ENCODE measurements at places on chromosomes 1 and 21.

- no peak for DNase-seq
These were observed 24.9 kb downstream of the ETNK2 start for GRCh38 chr1:204126956-204127355.

DNA sequence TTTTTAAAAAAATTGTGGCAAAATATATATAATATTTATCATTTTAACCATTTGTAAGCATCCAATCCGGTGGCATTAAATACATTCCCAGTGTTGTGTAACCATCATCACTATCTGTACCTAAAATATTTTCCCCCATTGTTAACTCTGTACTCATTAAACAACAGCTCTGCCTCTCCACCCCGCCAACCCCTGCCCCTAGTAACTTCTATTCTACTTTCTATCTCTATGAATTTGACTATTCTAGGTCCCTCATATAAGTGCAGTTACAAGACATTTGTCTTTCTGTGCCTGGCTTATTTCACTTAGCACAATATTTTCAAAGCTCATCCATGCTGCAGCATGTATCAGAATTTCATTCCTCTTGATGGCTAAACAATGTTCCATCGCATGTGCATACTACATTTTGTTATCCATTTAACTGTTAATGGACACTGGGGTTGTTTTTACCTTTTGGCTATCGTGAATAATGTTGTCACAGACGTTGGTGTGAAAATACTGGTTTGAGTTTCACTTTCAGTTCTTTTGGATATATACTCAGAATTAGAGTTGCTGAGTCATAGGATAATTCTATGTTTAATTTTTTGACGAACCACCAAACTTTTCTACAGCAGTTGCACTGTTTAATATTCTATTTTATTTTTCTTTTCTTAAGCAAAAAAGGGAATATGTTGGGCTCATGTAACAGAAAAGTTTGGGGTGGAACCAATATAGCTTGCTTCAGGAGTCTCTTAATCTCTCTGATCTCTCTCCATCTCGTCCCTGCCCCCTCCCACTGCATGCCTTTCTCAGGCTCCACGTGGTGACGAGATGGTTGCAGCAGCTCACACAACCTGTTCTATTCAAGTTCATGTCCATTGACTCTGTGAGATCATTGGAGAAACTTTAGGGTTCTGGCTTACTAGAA lies 25.2 kb upstream of the RCAN1 start:
- no peak for DNase-seq

DNA sequence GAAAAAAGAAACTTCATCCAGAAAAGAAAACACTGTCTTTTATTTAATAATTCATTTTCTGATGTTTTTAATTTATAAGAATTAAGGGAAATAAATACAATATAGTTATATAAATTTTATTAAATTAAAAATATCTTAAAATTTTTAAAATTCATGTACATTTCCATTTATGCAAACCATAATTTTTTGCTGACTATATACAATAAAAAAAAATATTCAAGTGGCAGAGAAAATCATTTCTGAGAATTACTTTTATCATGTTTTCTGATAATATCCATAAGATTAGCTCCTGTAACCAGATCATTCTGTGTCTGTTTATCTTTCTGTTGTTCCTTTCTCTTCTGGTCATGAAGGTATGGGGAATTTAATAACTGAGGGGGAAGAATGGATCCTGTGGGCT lies 23.5 kb upstream of the KIF14 start:
- no peak for DNase-seq

- no peak for DNase-seq
These were observed 5.2 kb downstream of the ADAMTS5 start for GRCh38 chr21:26961698-26962097.

GRCh38 chr1:38476111-38476849 lies 383.3 kb downstream of the RRAGC start:
- DNase-seq, result no peak

- DNase-seq, result peak; percentile 47
These were observed 18.5 kb downstream of the ALDH4A1 start for GRCh38 chr1:18883636-18884418.

DNA sequence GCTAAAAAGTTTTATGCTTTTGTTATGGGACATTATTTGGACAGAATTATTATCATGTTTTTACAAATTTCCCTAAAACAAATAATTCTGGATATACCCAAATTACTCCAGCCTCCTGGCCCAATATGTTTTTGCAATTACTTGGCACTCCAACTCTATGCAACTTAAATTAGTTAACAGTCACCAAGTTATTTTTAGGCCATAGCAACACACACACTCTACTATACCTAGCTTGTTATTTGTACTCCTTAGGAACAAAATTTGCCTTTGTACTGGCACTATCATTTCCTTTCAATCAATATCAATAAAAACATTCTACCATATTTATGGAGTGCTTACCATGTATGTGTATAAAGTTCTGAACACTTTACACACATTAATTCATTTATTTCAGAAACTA lies 7.7 kb downstream of the DUSP10 start:
- no peak for DNase-seq

GRCh38 chr1:232923739-232924386 lies 26.5 kb upstream of the NTPCR start:
- no peak for DNase-seq

DNA sequence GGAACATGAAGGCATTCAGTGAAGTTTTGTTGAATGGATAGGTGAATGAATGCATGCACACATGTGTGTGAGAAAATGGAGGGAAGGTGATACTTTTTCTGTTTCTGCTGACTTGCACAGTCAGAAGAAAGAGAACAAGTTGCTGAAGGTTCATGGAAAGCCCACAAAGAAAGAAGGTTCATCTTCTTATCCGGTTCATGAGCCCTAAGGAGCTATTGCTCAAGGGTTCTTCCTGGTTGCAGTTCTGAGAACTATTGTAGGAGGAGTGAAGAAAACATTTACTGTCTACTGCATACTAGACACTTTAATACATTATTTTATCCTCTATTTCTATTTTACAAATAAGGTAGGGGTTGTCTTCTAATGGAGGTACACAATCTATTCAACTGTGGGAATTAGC lies 13.4 kb upstream of the NIBAN1 start:
- no peak for DNase-seq

- no peak for DNase-seq
These were observed 43.7 kb upstream of the KANK4 start for GRCh38 chr1:62362926-62363325.

GRCh38 chr1:157144509-157144908 lies 6.3 kb upstream of the ETV3 start:
- DNase-seq, result no peak

DNA sequence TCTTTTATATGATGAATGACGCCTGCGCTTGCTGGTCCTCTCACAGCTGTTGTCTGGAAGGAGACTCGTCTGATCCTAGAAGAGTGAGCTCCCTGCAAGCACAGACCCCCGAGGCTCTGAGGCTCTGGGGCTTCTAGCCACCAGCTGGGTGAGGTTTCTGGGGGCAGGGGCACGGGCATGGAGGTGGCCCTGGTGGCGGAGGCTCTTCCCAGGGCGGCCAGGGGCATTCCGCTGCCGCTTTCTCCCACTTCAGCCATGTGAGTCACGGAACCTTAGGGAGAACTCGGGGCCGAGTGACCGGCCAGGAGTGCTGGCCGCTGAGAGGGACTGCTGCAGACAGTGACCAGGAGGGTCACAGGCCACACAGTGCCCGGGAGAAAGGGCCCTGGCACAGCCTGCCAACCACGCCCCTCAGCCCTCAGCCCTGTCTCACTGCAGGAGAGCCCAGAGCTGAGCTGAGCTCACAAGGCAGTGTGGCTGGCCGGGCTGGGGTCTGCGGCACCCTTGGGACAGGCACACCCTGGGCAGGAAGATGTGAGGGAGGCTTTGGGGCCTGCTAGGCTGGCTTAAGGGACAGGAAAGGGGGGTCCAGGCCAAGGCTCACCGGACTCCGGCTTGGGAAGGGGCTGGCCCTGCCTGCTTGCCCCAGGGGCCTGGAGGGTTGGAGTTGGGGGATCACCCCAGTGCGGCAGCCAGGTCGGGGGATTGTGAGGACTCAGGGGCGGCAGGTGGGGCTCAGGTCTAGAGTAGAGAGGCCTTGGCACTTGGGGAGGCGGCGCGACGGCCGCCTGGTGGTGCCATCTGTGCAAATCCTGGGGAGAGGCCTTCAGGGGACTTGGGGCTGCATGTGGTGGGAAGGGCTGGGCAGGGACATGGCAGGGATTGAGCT lies 35.7 kb downstream of the MORN1 start:
- DNase-seq, result no peak

GRCh38 chr1:6634371-6635052 lies 9.8 kb downstream of the THAP3 start:
- peak; percentile 26 for DNase-seq

Measured in activated naive CD4-positive, alpha-beta T cell (primary cell).